Subcutaneous preadipocyte (primary cell): ENCODE measurements at places on chromosomes 3 and 15. TPM values are rescaled to one million over a fixed set of nuclear protein-coding genes. Genes with fewer than 3 reads are reported as not detected.

The ABCC5 gene
- 13.6 and 16.4 TPM in 2 replicates for total RNA-seq

The CACNA2D3 gene
- under 0.01 TPM in 1 of 2 replicates, not detected in the other for total RNA-seq

The SETD2 gene
- total RNA-seq, result 25.7 and 31.5 TPM in 2 replicates

The PSTPIP1 gene
- total RNA-seq, result under 0.01 and 0.37 TPM in 2 replicates

The SLC22A13 gene
- total RNA-seq, result 0.37 and 1.2 TPM in 2 replicates

The HEG1 gene
- total RNA-seq, result 21.3 and 23.3 TPM in 2 replicates

The LSAMP gene
- total RNA-seq, result under 0.01 TPM in 1 of 2 replicates, not detected in the other

The TMEM40 gene
- total RNA-seq, result 0.20 TPM in 1 of 2 replicates, not detected in the other

The FBLN2 gene
- 43.0 and 119 TPM in 2 replicates for total RNA-seq

The AGBL1 gene
- not detected in 2 replicates for total RNA-seq

The FBXL2 gene
- total RNA-seq, result 6.6 and 8.0 TPM in 2 replicates

The NME9 gene
- not detected in 2 replicates for total RNA-seq

The SMAD6 gene
- 7.7 and 13.9 TPM in 2 replicates for total RNA-seq

The IQCF5 gene
- total RNA-seq, result not detected in 2 replicates

The ACSBG1 gene
- under 0.01 TPM in 1 of 2 replicates, not detected in the other for total RNA-seq

The ROPN1 gene
- total RNA-seq, result not detected in 2 replicates
